ENCODE measurements at places on chromosomes 6 and 20. TPM values are rescaled to one million over a fixed set of nuclear protein-coding genes. Genes with fewer than 3 reads are reported as not detected.

FAM229B gene
- polyA plus RNA-seq = 23.8 TPM

PRND gene
- not detected for polyA plus RNA-seq

NKX2-2 gene
- not detected for polyA plus RNA-seq

GRCh38 chr20:33940666-33941065 lies 53.0 kb upstream of the RALY start:
- no peak for DNase-seq

GRCh38 chr20:31740208-31740607 lies 1.1 kb downstream of the TPX2 start:
- DNase-seq = peak; percentile 72

- DNase-seq = no peak
These were observed 53.2 kb downstream of the WDR27 start for GRCh38 chr6:169648617-169649016.

OLIG3 gene
- not detected for polyA plus RNA-seq

- DNase-seq = peak; percentile 12
These were observed 14.4 kb downstream of the MKKS start for GRCh38 chr20:10419550-10420133.

- DNase-seq = no peak
These were observed 580.5 kb upstream of the MARCKS start for GRCh38 chr6:113276601-113277000.

APOBEC2 gene
- polyA plus RNA-seq = not detected

GRCh38 chr20:26167499-26167898 lies 470.8 kb upstream of the ZNF337 start:
- no peak for DNase-seq

GRCh38 chr6:139248911-139249310 lies 42.9 kb downstream of the TXLNB start:
- no peak for DNase-seq

GSTA3 gene
- not detected for polyA plus RNA-seq

GRCh38 chr6:29527126-29527525 lies 32.4 kb downstream of the UBD start:
- DNase-seq = no peak

COL20A1 gene
- polyA plus RNA-seq = not detected

DNA sequence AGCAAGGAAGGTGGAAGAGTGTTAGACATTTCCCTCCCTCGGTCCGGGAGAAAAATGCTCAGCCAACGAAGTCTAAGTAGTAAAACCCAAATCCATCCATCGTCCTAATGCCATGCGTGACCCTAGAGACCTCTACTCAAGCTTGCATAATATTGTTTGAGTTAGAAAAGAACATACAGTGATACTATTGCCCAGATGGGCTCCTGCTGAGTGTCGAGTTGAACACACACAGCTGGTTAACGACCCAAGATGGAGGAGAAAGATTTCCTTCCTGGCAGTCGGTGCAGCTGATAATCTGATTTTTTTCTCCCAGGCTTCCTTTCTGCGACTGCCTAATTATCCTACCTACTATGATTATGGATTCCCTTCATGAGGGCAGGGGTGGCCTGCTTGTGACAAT lies 164.4 kb upstream of the KCNG1 start:
- peak; percentile 68 for DNase-seq

DNA sequence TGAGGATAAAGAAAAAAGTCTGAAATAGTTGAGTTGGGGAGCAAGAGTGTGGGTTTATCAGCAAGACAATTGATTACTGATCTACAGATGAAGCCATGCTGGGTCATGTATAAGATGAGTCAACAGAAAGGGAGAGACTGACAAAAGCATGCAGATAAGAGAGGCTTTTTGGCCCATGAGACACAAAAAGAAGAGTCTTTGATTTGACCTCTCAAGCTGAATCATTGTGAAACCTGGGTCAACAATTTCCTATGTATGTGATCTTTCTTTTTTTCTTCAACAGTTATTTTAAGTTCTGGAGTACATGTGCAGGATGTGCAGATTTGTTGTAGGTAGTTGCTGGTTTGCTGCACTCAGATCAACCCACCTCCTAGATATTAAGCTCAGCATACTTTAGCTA lies 15.9 kb downstream of the RIMS1 start:
- DNase-seq = no peak

TGM3 gene
- not detected for polyA plus RNA-seq

DNA sequence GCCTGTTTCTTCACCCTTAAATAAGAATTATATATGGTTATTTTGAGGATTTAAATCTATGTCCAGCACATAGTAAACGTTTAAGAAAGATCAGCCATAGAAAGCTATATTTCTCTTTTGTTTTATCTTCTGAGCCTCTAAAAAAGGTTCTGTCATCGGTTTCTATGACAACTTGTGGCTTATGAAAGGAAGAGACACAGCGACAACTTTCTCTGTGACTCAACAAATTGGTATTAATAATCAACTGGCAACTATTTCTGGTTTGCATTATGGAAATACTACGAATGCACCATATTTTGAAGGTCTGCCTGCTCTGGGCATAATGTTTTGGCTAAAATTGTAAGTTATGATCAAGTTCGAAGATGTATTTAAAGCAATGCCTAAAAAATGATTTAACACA lies 751.0 kb downstream of the CD109 start:
- DNase-seq = peak; percentile 28

- DNase-seq = no peak
These were observed 57.8 kb downstream of the PPP1R3G start for GRCh38 chr6:5142915-5143314.

All from fibroblast of lung (primary cell).